ENCODE measurements at places on chromosomes 12 and 14.

DNA sequence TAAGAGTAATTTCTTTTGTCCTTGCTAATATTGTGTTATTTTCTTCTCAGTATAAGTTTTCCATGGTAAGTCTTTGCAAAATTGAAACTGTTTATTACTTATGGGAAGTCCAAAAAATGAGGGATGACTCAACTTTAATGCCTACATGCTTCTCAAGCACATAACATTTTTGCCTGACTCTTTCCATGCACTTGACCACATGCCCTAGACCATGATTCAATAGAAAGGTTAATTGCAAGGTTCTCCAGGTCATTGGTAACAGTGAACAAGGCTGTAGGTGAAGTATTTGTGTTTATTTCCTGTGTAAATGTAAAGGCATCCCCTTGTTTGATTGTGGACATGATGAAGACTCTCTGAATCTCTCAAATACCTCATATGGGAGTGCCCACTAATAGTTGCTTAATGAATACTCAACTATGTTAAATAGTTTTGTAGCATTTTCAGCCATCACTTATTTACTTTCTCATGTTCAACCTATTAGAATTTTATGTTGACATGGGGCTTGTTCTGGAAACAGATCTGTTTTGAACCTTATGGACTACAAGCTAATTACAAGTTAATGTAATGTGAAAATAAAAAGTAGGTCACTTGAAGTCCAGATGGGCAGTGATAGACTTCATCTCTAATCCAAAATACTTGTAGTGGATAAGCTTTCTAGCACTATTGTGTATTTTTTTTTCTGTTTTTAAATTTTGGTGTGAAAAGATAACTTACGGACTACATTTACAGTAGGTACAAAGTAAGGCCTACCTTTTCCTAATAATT, 131.7 kb downstream of the TMTC2 start:
- DNase-seq = no peak

DNA sequence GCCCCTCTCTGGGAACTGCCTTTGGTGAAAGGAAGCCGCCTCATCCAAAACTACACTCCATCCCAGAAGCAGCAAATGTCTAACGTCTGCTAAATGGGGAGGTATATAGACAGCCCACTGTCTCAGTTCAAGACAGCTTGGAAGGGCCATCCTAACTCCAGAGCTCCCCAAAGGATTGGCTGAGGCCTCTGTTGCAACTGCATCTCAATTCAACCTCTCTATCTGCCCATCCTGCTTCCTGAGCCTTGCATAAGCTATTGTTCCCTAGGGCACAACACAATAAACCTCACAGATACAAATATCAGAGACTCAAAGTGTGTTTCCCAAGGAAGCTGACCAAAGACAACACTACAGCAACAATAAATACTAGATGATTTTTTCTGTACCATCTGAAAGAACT, 495.2 kb upstream of the SOX5 start:
- DNase-seq = no peak

GRCh38 chr12:60981473-60981872, 1278.7 kb upstream of the USP15 start:
- DNase-seq = no peak

GRCh38 chr12:31008241-31008761, 65.4 kb upstream of the DDX11 start:
- DNase-seq = no peak

DNA sequence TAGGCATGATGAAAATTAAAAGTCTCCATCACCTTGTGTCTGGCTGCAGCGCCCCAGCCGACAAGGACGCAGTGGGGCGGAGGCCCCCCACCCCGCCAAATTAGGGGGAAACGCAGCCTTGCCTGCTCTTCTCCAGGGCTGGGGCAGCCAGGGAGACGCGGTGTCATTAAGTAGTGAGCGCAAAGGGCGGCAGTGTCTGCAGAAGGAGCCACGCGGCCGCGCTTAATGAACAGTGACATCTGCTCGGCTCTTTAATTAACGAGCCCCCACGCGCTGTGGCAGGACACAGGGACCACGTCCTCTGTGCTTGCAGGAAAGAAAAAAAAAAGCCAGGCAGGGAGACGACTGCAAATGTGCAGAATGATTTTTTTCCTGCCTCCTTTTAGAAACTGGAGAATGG, 93.4 kb upstream of the NCOR2 start:
- no peak for DNase-seq

- no peak for DNase-seq
Observed at GRCh38 chr14:73295198-73295796, 58.0 kb downstream of the PAPLN start.

DNA sequence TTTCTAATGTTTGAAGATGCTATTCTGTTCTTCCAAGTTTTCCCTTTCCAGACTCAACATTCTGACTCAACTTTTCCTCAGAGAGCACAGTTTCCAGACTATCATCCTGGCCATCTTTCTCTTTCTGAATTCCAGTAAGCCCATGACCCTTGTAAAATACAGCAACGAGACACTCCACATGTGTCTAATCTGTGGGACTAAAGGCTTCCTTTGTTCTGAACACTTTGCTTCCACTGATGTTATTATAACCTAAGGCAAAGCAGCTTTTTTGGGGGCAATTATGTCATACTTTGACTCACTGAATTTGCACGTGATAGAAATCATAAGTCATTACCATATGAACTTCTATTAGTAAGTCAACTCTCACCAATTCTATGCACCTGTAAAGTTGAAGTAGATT, 6.3 kb upstream of the ART4 start:
- no peak for DNase-seq

DNA sequence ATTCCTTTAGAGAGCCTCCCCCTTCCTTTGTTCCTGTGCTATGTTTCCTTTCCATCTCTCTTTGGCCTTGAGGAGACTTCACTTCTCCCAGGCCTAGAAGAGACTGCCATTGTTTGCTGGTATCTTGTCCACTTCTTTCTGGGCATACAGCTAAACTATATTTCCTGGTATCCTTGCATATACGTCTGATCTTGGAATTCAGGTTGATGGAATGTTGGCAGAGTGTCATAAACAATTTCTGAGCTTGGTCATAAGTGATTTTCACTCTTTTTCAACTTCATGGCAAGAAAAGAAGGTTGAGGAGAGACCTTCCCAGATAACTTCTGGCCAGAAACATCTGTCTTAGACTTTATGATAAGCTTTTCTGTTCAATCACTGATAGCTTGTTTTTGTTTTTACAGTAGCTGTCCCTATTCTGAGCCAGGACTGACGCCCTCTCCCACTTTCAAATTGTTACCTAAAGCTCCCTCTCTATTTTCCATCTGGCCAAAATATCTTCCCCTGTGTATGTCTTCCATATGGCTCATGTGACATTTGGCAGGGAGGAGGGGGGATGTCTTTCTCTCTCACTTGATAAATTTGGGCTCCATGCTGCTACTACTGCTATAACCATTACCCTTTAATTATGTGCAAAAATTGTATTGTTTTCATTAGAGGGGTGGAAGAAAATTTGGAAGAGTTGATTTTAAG, 457.0 kb downstream of the ADAMTS20 start:
- DNase-seq = no peak

GRCh38 chr14:85063747-85064146, 466.2 kb upstream of the FLRT2 start:
- DNase-seq = no peak

- no peak for DNase-seq
Observed at GRCh38 chr14:71011479-71011878, 104.2 kb downstream of the PCNX1 start.

- no peak for DNase-seq
Observed at GRCh38 chr12:116165036-116165425, 112.5 kb downstream of the MED13L start.

DNA sequence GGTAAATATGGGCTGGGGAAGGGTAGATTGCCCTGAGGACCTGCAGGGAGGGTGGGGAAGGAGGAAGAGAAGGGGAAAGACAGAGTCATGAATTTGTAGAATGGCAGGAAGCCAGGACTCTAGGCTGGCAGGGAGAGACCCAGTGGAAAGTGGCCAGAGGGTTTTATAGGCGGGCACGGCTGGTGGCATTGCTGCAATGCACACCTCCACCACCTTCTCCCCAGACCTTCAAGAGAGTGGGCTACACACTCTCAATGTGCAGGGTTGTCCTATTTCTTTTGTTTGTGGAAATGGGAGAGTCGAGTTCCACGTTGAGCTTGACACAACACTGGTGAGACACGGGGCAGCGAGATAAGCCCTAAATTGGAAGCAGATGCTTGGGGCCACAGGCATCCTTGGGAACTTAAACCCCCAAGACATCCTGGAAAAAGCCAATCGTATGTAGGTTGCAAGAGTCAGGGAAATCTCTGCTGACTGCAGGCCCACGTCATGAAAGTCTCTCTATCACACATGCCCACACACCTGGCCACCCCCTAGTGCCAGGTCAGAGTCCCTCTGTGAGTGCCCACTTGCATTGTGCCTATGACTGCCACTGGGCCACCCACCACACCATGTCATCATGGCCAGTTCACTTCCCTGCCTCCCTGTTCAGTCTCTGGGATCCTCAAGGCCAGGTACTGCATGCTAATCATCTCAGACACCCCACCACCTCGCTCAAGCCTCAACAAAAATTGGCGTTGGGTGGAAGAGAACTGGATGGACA, 38.0 kb upstream of the BDKRB2 start:
- DNase-seq = no peak

DNA sequence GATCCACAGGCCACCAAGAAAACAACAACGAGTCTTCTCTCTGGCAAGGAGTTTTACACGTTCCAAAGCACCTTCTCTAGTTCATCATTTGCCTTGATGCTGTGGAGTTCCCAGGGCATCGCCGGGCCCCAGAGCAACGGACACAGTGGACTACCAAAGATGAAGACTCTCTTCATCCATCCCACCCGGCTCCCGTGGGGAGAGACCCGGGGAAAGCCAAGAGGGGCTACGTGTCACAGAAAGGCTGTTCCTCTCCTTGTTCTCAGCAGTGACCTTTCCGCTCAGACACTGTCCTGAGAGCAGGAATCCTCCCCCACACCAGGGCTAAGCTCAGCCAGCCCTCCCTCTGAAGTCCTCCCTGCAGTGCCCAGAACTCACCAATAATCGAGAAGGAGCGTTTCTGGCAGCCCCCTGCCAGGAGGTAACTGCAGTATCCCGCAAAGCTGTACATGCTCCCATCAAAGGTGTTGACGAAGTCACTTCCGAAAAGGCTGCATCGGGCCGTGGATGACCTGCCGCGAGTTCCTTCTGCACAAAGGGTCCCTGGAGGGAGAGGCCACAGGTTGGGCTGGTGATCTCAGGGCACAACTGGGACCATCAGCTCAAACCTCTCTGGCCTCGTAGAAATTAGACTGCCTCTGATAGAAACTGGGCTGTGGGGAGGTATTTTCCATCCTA, 3.5 kb downstream of the VWF start:
- no peak for DNase-seq

- no peak for DNase-seq
Observed at GRCh38 chr14:28666961-28667360, 99.6 kb upstream of the FOXG1 start.

GRCh38 chr12:19248929-19249602, 119.5 kb downstream of the PLEKHA5 start:
- no peak for DNase-seq

DNA sequence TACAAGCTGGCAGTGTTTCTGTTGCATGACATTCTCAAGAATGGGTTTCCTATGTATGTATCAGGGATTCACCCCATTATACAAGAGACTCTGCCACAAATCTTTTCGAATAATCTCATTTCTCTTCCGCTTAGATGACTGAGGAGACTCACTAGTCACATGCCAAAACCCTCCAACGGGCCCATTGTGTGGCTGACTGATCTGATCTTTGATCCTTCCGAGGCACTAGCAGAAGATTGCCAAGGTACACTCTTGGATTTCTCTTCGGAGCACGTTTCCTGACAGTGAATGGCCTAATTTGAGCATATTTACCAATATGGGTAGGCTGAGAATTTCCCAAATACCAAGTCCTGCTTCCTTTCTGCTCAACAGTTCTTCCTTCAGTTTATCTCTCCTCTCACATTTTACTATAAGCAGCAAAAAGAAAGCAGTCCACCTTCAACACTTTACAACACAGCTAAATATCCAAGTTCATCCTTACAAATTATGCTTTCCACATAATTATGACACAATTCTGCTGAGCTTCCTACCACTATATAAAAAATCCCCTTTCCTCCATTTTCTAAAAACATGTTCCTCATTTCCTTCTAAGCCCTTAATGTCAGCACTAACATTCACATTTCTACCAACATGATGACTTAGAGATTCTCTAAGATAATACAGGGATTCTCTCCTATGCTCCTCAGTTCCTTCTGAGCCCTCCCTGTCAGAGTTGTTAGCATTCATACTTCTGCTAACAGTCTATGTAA, 11.0 kb downstream of the PRPH start:
- no peak for DNase-seq

DNA sequence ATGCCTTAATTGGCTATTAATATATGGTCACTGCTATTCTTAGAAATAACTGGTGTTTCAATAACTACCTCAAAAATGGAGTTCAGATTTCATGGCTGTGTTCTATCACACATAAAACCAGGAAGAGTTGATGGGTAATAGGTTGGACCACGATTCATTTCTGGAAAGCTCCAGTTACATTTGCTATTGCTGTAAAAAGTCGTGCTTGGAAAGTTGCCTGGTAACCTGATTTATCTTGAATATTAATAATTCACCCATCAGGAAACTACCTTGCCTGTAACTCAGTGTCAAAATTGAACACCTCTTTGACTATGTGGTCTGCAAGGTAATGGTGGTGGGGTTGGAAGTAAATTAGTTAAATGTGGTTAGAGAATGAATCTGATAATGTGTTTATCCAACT, 104.7 kb upstream of the IFNG-AS1 start:
- DNase-seq = no peak

DNA sequence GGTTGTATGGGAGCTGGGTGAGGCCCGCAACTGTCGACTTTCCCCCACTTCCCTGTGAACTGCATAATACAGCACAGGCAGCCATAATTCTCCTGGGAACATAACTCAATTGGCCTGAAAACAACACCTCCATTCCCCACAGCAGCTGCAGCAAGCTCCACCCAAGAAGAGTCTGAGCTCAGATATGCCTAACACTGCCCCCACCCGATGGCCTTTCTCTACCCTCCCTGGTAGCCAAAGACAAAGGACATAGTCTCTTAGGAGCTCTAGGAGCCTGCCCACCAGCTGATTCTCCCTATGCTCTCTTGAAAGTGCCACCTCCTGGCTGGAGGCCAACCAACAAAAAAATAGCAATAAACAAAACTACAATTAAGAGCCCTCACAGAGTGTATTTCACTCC, 542.7 kb upstream of the LMO3 start:
- DNase-seq = no peak

- no peak for DNase-seq
Observed at GRCh38 chr12:93518725-93519124, 51.4 kb downstream of the MRPL42 start.

DNA sequence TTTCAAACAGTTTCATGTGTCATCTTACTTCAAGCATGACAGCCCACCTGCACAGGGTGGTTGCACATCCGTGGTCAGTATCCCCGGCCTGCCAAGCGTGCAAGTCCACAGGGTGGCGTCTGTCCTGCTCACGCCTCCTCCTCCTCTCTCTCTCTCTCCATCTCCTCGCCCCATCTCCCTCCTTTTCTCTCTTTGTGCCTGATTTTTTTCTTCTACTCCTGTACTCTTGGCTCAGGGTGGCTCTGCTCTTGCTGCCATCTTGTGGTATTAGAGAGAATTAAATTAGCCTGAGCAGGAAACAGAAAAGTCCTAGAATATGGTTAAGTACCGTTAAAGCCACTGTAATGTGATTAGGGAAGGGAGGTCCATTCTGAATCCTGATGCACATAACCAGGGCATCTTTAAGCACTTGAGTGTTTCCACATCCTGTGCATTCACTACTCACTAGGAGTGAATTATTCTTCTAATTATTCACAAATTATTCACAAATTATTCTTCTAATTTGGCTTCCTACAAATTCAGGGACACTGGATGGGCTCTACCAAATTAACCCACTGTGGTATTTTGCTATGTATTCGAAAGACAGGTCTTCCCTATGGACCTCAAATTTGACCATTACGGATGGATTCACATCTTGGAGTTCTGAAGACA, 25.5 kb upstream of the DTX1 start:
- no peak for DNase-seq

Data from endothelial cell (in vitro differentiated cells).